ENCODE measurements at places on chromosomes 5 and 9. TPM values are rescaled to one million over a fixed set of nuclear protein-coding genes. Genes with fewer than 3 reads are reported as not detected.

Gene MARCHF3
- total RNA-seq, result 53.7 TPM

Gene CDKN2B-AS1
- total RNA-seq, result not detected

Gene PFN3
- not detected for total RNA-seq

Gene SRD5A1
- 83.1 TPM for total RNA-seq

Gene BTNL8
- not detected for total RNA-seq

Gene DCAF12
- 28.8 TPM for total RNA-seq

- DNase-seq, result no peak
Measured at GRCh38 chr9:128204858-128205257, 1.7 kb downstream of the DNM1 start.

- DNase-seq, result no peak
Measured at GRCh38 chr9:135117281-135117680, 29.8 kb downstream of the OLFM1 start.

DNA sequence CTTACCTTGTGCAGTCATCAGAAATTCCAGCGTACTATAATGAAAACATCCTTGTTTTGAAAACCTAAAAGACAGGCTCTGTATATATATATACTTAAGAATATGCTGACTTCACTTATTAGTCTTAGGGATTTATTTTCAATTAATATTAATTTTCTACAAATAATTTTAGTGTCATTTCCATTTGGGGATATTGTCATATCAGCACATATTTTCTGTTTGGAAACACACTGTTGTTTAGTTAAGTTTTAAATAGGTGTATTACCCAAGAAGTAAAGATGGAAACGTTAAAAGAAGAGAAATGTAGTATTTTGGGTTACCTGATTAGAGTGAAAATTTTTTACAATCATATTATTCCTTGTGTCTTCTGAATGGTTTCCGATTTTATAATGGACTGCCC, 131.4 kb downstream of the CDH6 start:
- no peak for DNase-seq

DNA sequence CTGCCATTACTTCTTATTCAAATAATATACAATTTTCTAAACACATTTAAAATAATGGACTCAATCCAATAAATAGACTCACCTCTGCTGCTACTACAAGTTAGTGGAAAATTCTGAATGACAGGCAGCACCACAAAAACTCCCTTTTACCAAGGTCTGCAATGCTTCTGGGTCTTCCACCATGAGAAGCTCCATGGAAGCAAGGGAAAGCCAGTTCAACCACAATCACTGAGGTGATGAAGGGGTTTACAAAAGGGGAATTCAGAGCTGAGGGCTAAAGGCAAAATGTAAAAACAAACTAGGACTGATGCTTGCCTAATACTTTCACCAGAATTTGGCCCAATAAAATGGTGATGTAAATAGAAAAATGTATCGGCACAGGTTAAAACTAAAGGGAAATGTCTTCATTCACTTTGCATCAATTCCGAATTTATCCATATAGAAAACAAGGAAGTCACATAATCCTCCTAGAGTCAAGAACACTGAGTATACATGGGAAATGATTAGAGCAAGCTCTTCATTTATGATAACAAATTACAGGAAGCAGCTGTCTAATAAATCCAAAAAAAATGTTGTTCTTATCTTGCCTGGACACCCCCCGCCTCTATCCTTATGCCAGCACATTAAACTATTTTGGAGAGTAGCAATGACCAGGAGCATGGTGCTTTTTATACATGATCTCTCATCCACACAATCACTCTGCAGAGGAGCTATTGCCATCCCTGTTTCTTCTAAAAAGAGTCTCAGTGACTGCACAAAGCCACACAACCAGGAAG, 66.3 kb upstream of the NFIB start:
- no peak for DNase-seq

GRCh38 chr5:50440651-50441492, at the start of gene EMB:
TSS of gene EMB (minus strand) at chr5:50441288. CDS start at chr5:50441151, 137 bp downstream.
- peak; percentile 89 for DNase-seq

- DNase-seq, result no peak
Measured at GRCh38 chr9:16180546-16180945, 627.7 kb downstream of the CCDC171 start.

- no peak for DNase-seq
Measured at GRCh38 chr9:127546125-127546832, 65.8 kb upstream of the STXBP1 start.

Measured in lower leg skin (tissue), 4 donors.